Osteocyte (in vitro differentiated cells): ENCODE measurements at places on chromosomes 5 and 9. TPM values are rescaled to one million over a fixed set of nuclear protein-coding genes. Genes with fewer than 3 reads are reported as not detected.

IFNK gene
- total RNA-seq, result not detected in 2 replicates

STPG3 gene
- total RNA-seq, result 0.50 and 0.78 TPM in 2 replicates

CNTNAP3 gene
- total RNA-seq, result 27.2 and 30.4 TPM in 2 replicates

GCNT4 gene
- 1.9 and 2.1 TPM in 2 replicates for total RNA-seq

DNA sequence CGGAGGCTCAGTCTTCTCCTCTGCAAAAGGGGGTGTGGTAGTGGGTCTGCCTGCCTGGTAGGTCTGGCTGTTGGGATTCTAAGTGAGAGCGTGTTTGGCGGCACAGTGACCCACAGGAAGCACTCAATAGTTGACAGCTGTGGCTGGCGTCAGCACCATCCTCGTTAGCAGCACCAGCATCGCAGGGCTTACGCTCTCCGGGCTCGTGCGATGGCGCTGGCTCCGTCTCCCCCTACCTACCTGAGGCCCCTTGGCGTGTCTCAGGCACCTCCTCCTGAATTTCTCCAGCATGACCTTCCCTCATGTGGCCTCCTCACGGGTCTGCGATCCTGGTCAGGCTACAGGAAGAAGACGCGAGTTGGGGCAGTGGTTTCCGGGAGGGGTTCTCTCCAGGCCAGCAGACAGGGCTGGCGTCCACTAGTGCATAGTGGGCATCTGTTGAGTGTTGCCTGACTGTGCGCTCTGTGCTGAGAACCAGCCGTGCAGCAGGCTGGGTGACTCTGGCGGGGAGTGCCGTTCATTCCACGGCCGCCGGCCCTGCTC is 66.9 kb downstream of the HMCN2 start:
- DNase-seq, result no peak

DNA sequence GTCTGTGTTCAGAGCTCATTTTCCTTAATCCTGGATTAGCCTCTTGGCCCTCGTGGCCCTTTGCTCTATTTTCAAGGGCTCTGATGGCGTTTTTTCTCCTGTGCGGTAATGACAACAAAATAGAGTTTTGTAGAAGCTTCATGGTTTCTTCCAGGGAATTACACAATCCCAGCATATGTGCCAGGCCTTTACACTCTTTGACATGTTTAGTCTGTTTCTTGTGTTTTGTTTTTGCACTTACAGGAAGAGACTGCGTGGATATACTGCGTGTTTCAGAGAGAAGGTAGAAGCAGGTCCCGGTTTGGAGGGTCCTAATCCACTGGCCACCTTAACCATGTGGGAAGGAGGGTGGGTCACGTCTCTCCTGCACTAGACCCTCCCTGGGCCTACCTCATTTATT is 400.2 kb upstream of the IRX4 start:
- no peak for DNase-seq

- DNase-seq, result no peak
These were observed 566.9 kb upstream of the RGMB start for GRCh38 chr5:98206566-98206965.

- DNase-seq, result no peak
These were observed 150.8 kb upstream of the RANBP3L start for GRCh38 chr5:36452424-36453006.

- DNase-seq, result no peak
These were observed 105.6 kb upstream of the RASGRF2 start for GRCh38 chr5:80854583-80854982.

DNA sequence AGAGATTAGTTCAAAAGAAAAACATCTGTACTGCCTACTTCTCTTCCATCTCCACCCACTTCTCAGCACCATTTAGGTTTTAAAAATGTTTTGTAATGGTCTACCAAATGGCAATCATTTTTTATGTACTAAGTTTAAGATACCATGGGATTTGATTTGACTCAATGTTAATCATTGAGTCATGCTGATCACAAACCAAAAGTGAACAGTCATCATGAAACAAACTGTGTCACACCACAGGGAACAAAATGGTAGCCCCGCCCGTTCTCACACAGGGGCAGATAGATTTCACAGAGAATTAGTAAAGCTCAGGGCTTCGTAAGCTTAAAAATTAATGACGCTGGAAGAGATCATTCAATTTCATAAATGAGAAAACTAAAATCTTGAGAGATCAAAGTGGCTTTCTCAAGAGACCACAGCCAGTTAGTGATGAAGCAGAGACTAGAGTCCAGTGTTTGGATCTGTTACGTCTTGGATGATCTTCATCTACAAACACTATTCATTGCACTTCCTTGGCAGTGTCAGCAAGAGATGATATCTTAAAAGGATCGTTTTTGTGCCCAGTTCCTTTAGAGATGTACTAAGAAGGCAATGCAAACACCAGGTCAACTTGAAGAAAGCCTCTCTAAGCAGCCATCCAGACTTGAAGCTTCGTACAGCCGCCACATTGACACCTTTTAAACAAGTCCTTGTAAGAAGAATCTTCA is 33.9 kb upstream of the TRIO start:
- no peak for DNase-seq

GRCh38 chr9:12906646-12907045 is 131.8 kb downstream of the LURAP1L start:
- DNase-seq, result no peak

DNA sequence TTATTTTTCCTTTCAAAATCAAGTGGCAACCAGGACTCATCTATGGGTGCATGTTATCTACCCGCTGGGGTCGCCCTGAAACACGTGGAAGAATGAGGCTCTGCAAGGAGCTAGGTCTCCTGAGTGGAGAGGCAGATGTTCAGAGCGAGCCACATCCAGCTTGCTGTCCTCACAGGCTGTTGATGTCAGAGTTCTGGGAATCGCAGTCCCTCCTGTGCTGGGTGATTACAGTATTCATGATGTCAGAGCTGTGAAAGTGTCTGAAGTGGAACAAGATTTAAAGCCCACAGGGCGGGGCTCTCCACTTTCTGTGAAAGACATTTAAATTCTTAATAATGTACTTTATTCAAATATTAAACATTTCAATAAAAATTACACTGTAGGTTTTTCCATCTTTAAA is 24.4 kb upstream of the LMX1B start:
- no peak for DNase-seq

DNA sequence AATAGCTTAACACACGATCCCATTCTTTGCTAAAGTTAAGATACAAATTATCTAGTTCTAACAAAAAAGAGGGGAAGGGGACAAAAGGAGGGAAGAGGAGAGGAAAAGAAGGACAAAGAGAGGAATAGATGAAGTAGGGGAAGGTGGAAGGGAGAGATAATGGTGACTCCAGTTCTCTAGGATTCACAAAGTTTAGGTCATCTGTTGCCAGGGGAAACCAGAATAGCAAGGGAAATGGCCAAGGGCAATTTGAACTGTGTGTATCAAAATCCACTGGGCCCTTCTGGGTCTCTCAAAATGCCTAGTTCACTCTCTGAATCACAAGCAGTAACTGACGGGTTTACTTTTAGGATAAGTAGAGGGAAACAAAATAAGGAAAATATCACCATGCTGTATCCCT is 7.6 kb downstream of the SLC24A2 start:
- DNase-seq, result no peak
